Effector memory CD8-positive, alpha-beta T cell (primary cell): ENCODE measurements at places on chromosomes 1 and 21.
A peak's percentile ranks its signal among the peaks of the same experiment; 100 is the strongest.

DNA sequence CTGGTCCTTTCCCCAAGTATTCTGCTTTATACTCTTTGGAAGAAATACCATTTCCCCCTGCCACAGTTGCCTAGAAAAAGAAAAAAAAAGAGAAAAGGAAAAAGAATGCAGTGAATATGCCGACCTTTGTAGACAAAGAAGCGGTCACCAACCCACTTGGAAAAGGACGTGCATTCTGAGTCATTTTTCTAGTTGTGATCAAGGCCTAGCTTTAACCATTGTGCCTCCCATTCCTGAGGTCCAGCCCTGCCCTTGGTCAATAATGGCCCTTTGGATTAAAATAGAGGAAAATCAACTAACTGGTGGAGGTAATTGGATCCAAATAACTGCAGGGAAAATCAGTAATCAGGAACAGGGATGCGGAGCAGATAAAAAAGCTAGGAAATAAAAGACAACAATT lies 24.8 kb downstream of the S1PR1 start:
- no peak for DNase-seq

DNA sequence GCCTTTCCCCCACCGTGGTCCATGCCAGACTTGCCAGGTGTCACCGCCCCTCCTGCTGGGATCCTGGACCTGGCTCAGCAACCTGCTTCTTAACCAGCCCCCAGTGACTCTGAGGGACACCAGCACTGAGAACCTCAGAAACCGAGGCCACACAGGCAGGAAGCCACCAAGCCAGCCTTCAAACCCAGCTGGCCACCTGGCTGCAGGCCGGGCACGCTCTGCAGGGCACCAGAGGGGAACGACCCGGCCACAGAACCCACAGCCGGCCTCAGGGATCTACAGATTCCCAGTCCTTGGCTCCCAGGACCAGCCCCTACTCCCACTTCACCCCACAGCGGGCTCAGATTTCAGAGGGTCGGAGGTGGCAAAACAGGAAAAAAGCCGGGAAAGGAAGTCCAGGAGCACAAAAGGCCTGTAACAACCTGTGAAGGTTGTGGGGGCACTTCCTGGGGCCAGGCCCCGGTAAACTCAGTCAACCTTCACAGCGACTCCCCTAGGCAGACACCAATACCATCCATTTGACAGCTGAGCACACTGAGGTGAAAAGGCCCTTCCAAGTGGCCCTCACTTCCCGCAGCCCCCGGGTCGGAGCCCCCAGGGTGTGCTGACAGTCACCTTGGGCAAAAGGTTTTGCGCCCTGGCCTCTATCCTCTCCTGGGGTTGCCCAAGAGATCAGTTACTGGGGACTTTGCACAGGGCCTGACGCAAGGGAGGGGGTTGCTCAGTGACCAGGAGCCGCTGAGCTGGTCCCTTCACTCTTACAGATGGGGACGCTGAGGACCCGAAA lies 14.1 kb downstream of the RUNX3 start:
- no peak for DNase-seq

DNA sequence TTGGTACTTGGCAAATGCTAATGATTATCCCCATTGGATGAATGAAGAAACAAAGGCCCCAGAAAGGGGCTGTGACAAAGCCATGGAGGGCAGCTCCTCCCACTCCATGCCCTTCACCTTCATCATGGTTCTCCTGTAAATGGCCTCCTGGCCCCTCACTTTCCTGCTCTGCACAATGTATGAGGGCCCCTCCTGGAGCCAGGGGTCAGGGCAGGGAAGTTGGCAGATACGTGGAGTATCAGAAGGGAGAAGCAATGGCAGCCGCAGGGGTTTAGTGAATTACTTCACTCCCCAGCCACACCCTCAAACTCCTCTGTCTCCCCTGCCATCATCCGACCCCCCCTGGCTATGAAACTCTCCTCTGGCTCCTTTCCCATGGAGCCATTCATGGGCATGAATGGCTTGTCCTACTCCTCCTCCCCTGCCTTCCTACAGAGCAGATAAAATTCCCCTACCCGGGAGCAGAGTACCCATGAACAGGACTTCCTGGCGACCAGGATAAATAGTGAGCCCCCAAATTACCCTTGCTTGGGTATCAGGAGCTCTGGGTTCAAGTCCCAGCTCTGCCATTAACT lies 86.3 kb downstream of the CAMK2N1 start:
- no peak for DNase-seq

GRCh38 chr1:19344372-19344810 lies 32.3 kb downstream of the SLC66A1 start:
- DNase-seq, result peak; percentile 40

GRCh38 chr21:42093991-42094421 lies 22.9 kb downstream of the UMODL1 start:
- no peak for DNase-seq

GRCh38 chr1:214264976-214265375 lies 16.0 kb upstream of the SMYD2 start:
- no peak for DNase-seq

- DNase-seq, result no peak
These were observed 475.0 kb upstream of the B3GALT2 start for GRCh38 chr1:193661385-193661784.

GRCh38 chr1:216175714-216176113 lies 247.5 kb downstream of the USH2A start:
- DNase-seq, result no peak

DNA sequence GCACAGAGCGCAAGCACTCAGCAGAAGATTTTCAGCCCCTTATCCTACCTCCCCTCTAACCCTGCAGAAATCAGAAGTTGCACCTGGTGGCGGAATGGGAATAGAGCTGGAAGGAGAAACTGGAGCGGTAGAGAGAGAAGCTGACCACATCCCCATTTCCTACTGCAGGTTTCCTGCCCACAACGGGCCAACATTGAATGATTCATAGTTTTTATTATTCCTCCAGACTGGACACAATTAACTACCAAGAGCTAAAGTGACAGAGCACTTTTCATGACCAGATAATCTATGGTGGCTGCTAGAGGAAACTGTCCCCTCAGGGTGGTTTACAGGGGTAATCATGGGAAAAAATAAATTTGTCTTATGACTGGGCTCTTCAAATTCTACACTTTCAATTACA lies 21.3 kb upstream of the LRRC8D start:
- no peak for DNase-seq

DNA sequence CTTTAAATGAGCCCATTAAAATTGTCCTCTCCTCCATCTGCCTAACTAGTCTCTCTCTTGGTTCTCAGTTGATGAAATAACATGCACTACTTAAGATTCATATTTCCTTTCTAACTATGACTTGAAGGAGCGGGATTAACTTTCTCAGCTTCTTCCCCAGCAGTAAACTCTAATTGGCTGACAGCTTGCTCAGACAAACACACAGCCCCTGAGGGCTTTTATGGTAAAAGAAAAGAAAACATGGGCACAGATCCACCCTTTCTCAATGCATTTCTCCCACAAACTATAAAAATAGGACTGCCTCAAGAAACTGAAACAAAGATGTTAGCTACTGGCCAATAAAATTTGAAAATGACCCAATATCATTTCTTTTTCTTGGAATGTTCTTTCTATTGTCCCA lies 703.1 kb downstream of the ADGRL2 start:
- no peak for DNase-seq

DNA sequence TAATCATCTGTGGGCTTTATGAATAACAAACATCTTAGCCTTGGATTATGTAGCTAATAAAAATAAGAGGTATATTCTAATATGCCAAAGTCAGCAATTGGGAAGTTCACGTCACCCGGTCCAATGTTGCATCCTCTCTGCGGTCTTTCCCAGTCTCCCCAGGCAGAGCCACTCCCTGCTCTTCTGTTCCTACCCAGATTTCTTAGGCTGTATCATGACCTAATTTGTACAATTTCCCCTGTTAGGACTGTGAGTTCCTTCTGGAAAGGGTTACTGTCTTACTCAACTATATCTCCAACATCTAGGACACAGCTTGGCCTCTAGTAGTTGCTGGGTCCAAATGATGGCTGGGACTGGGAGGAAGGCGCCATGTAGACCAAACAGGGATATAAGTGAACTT lies 29.8 kb upstream of the C1orf198 start:
- DNase-seq, result no peak

GRCh38 chr1:4681026-4681425 lies 26.6 kb downstream of the AJAP1 start:
- no peak for DNase-seq

DNA sequence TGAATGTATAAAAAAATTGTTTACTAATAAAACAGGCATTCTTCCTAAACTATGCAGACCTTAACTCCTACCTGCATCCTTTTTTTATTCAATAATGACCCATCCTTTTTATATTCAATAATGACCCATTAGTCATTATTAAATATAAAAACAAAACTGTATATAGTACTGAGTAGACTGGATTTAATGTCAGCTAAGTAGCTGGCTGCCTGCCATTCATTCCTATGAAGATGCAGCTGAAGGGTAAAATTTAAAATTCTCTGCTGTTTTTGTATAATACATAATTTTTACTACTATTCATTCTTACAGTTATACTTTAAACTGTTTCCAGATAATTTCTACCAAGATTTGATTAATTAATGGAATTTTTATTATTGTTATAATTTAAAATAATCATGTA lies 79.3 kb downstream of the DENND1B start:
- no peak for DNase-seq

DNA sequence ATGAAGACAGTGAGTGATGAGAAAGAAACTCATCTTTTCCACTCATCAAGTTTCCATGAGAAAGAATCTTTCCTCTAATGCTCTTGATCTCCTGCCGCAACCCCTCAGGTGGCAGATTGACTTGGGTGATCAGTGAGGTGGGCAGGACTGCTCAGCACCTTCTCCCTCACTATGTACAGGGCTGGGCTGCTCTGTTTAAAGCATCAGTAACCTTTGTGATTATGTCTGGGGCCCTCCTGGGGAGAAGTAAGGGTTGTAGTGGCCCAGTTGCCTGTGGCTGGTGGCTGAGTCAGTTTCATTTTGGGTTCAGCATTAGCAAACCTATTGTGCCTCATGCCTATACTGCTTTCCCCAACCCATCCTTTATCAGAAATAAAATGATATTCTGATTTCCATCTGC lies 366.0 kb downstream of the TTLL7 start:
- DNase-seq, result no peak

DNA sequence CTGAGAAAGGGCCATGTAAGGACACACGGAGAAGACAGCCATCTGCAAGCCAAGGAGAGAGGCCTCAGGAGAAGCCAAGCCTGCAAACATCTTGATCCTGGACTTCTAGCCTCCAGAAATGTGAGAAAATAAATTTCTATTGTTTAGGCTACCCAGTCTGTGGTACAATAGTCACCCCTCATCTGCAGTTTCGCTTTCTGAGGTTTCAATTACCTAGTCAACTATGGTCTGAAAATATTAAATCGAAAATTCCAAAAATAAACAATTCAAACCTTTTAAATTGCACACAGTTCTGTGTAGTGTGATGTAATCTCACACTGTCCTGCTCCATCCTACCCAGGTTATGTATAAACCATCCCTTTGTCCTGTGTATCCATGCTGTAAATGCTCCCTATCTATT lies 52.6 kb downstream of the ZNF644 start:
- DNase-seq, result no peak

DNA sequence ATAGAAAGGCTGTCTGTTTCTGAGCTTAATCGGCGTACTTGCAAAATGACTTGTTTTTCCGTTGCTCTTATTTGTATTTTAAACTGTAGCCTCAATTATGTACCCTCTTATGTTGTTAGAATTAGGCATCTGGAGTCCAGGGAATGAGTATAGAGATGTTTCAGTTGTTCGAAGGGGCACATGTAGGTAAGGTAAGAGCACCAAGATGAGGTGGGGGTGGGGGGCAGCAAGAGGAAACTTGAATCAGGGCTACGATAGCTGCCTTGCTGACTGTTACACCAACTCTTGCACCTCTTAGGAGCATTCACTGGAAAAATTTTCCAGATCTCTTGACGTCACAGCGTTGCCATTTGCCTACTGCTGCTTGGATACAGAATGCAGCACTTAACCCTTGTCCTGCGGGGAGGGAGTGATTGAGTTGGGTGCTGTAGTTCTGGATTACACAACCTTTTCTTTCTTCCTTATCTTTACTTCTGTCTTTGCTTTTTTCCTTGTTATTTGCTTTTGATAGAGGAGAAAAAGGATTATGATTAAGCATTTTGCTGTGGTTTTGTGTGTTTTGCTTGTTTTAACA lies 3.2 kb downstream of the ATP1B1 start:
- DNase-seq, result no peak

GRCh38 chr1:7885513-7886404 lies 32.9 kb upstream of the UTS2 start:
- no peak for DNase-seq

DNA sequence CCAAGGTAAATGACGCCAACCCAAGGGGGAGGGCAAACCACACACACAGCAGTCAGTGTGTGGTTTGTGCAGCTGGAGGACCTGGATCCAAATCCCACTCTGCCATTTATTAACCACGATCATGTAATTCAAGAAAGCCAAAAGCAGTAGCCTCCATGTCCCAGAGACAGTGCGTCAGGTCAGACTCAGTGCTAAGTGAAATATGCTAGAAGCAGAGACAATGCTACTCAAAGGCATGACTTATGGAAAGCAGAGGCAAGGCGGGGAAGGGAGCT lies 13.6 kb downstream of the TTC39A start:
- no peak for DNase-seq

GRCh38 chr1:169287280-169287679 lies 80.3 kb downstream of the NME7 start:
- no peak for DNase-seq

DNA sequence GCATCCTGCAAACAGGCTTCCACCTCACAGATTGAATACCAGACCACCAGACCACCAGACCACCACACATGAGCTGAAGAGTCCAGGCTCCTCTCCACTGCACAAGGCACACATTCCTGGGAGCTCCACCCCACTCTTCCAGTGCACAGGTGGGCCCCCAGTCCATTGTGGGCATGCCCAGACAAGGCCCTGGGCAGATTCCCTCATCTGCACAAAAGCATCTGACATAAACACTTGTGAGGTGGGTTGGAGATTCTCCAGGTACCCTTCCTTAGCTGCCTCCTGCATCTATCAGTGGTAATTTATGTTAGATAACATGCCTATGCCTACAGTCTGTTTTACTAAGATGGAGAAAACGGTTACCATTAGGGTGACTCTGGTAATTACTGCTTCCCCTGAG lies 11.6 kb upstream of the CTBS start:
- DNase-seq, result no peak

GRCh38 chr1:235366286-235366685 lies 941 bp upstream of the TBCE start:
- DNase-seq, result no peak

DNA sequence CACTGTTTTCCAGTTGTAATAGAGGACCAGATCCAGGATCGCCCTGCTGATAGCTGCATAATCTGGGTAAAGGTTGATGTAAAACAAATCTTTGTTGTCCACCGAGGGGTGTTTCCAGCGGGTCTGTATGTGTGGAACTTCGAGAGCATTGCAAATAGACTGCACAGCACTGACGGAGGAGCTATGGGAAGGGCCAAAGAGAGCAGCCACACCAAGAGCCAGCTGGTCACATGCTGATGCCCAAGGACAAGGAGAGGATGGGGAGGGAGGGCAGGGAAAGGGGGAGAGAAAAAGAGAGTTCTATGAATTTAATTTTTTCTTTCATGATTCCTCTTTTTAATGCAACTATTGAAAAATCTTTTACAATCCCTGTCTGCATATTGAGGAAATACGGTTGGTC lies 250.0 kb downstream of the GRIK1 start:
- DNase-seq, result no peak

GRCh38 chr1:44135886-44136285 lies 5.5 kb downstream of the KLF18 start:
- DNase-seq, result no peak
